ENCODE measurements at places on chromosomes 6 and 20. TPM values are rescaled to one million over a fixed set of nuclear protein-coding genes. Genes with fewer than 3 reads are reported as not detected.

DNA sequence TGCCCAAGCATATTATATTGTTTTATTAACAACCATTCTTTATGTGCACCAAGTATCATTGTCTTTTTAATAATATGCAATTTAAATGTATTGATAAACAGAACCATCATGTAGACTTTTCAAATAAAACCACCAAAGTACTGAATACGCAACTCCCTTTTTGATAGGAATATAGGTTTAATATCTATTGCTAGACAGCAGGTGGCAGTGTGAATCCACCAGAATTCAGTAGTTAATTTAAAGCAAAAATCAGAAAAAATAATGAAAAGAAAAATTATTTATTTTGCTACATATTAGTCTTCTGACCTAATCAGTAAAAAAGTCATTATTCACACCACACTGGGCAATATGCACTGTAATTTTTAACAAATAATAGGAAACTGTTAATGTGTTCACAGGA is 143.7 kb downstream of the KLHL32 start:
- no peak for DNase-seq

DNA sequence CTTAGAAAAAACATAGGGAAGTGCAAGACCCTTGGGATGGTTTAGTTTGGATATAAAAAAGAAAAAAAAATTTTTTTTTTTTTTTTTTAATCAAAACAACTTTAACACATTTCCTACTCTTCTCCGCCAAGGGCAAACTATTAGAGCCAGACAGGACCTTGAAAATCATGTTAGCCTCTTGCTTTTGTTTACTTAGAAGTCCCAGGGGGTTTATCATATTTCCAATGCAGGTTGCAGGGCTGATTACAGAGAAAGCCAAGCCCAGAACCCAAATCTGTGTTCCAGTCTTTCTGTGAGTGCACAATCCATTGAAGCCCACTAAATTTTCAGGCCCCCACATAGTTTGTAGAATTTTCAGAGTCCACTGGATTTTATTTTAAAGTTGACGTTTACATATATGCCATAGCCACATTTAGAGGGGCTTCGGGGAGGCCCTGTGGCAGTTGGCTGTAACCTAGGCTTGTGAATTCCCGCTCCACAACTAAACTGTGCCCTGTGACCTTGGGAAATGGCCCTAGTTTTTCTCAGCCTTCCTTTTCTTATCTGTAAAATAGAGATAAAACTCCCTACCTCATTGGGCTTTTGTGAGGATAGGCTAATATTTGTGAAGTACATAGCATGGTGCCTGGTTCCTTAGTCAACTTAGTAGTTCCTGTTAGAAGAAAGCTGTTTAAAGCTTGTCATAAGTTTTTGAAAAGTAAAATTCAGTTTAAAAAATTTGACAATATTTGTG is 55.7 kb downstream of the NCOA7 start:
- no peak for DNase-seq

The RUNX2 gene
- total RNA-seq: 26.5 TPM

The MRAP2 gene
- total RNA-seq: not detected

The RCAN2 gene
- 1.5 TPM for total RNA-seq

The SAMD5 gene
- not detected for total RNA-seq

The SLC22A16 gene
- total RNA-seq: not detected

The PSORS1C1 gene
- total RNA-seq: not detected

The FGD2 gene
- 0.87 TPM for total RNA-seq

The SMIM26 gene
- 61.3 TPM for total RNA-seq
